Cerebellar cortex (tissue), 1 donor: ENCODE measurements at places on chromosomes 13 and 19.
A peak's percentile ranks its signal among the peaks of the same experiment; 100 is the strongest.

DNA sequence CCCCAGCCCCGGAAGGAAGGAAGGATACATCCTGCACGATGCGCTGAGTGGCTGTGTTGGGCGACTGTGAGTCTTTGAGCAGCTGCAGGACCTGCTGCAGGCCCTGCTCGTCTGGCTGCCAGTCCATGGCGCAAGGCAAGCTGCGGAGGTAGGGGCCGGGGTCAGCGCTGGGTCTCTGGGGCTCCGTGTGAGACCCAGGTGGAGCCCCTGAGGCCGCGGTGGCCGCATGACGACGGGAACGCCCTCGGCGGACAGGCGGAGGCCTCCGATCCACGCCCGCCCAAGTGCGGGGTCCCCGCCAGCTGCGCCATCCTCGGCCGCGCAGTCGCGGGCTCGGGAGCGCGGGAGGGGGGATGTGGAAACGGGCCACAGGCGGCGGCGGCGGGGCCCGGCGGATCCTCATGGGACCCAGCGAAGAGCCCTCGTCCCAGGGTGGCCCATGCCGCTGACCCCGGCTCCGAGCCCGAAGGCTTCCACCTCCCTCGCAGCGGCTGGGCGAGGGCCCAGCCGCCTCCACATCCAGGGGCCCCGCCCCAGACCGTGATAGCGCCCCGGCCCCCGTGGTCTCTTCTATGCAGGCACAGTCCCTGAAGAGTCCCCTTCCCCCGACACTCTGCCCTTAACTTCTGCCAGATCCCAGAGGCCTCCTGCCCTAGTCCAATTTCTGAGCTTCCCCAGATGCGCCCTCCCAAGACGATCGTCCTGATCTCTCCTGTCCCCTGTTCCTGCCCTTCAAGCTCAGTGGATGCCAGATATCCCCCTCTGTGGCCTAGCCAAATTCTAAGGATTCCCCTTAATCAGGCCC is 2.7 kb downstream of the TNPO2 start:
- DNase-seq: no peak

- DNase-seq: no peak
Observed at GRCh38 chr19:29365836-29366417, 153.0 kb upstream of the UQCRFS1 start.

GRCh38 chr19:2353159-2353886 is 6.7 kb upstream of the TMPRSS9 start:
- no peak for DNase-seq

DNA sequence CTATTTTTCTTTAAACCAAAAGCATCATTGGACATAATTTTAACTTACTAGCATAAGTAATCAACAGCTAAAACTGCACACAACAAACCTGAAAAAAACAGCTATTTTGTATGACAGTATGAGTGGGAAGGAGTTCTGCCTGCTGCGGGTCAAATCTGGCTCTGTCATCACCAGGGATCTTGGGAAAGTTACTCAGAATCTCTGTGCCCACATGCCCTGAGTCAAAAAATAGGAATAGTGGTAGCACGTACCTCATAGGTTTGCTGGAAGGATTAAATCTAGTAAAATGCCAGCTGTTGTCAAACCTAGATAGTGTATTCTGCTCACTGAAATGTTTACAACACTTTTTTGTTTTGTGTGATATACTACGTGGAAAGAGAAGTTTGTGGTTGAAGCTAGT is 1.1 kb downstream of the CLN5 start:
- no peak for DNase-seq

- DNase-seq: peak; percentile 93
Observed at GRCh38 chr19:2887391-2887914, 13.3 kb upstream of the ZNF57 start.

GRCh38 chr19:44604241-44604640 is 9.1 kb upstream of the IGSF23 start:
- DNase-seq: no peak

DNA sequence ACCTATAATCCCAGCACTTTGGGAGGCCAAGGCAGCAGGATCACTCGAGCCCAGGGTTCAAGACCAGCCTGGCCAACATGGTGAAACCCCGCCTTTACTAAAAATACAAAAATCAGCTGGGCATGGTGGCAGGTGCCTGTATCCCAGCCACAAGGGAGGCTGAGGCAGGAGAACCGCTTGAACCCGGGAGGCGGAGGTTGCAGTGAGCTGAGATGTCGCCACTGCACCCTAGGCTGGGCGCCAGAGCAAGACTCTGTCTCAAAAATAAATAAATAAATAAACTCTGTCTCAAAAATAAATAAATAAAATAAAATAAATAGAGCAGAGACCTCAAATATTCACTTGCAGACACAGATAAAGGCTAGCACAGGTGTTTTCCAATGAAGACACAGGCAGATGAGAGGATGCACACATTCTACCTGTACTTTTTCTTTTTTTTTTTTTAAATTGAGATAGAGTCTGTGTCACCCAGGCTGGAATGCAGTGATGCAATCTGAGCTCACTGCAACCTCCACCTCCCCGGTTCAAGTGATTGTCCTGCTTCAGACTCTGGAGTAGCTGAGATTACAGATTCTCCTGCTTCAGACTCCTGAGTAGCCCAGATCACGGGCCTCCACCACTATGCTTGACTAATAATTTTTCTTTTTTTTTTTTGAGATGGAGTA is 2.7 kb upstream of the RPS16 start:
- no peak for DNase-seq

GRCh38 chr19:46052896-46053295 is 12.1 kb upstream of the IGFL4 start:
- no peak for DNase-seq

GRCh38 chr19:12953138-12953798 is 3.8 kb downstream of the GADD45GIP1 start:
- peak; percentile 87 for DNase-seq

DNA sequence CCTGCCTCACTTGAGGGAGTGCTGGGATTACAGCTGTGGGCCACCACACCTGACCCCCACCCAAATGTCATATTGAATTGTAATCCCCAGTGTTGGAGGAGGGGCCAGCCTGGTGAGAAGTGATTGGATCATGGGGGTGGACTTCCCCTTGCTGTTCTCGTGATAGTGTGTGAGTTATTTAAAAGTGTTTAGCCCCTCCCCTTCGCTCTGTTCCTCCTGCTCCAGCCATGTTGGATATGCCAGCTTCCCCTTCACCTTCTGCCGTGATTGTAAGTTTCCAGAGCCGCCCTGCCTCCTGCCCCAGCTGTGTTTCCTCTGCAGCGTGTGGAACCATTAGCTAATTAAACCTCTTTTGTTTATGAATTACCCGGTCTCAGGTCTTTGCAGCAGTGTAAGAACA is 13.7 kb downstream of the CHAMP1 start:
- no peak for DNase-seq

DNA sequence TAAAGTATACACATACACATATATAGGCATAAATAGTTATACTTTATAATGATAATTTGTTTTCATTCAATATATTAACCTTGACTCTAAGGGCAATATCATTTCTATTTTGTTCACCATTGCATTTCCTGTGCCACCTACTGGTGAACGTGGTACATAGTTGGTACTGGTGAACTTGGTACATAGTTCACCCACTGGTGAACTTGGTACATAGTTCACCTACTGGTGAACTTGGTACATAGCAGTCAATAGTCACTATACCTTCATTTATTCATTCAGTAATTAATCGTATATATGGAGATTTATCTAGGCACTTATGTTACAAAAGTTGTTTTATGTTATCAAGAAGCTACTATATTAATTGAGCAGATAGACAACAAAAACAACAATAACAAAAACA is 172.6 kb upstream of the ATXN8OS start:
- no peak for DNase-seq

DNA sequence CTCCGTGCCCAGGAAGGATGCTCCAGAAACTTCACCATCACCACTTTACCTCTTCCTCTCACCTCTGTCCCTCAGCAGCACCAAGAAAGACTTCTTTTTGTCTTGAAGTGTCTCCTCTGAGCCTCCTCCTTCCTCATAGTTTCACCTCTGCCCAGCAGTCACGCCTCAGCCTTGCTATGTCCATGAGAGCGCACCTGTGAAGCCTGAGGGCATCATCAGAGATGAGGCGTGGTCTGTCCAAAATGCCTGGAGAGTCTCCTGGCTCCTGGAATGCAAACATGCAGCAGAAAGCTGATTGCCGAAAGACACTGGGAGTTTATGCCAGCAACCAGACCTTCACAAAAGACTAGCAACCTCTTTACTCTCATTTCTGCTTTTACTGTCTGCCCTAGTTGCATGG is 336.6 kb downstream of the TEX29 start:
- no peak for DNase-seq

DNA sequence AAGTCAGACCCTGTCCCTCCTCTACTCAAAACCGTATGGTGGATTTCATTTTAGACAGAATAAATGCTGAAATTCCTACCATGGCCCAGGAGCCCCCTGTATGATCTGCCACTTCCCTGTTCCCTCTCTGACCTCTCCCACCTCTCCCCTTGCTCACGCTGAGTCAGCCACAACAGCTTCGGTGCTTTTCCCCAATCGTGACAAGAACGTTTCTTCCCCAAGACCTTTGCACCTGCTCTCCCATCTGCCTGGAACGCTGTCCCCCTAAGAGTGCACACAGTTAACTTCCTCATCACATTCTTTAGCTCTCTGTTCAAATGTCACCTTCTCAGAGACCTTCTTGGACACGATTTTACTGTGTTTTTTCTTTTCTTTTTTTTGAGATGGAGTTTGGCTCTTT is 2.3 kb downstream of the VRK3 start:
- DNase-seq: no peak

- DNase-seq: no peak
Observed at GRCh38 chr19:18989316-18989715, 44.0 kb downstream of the SUGP2 start.
